ENCODE measurements at places on chromosomes 6 and 20. TPM values are rescaled to one million over a fixed set of nuclear protein-coding genes. Genes with fewer than 3 reads are reported as not detected.
A peak's percentile ranks its signal among the peaks of the same experiment; 100 is the strongest.

The TRIM40 gene
- total RNA-seq = 0.11 TPM

- no peaks in the 10 kb centered on the region for H3K27me3 ChIP-seq
- no peak overlapping the region for H3K27ac ChIP-seq
- H3K36me3 ChIP-seq = no peaks in the 10 kb centered on the region
- peak overlapping the region; percentile 98 for H3K4me3 ChIP-seq
- DNase-seq = no peak
These were observed 1.4 kb downstream of the RPRD1B start for GRCh38 chr20:38034961-38035360.

- no peak for DNase-seq
- no peaks in the 10 kb centered on the region for H3K4me1 ChIP-seq
- H3K36me3 ChIP-seq = no peaks in the 10 kb centered on the region
- H3K27ac ChIP-seq = no peak overlapping the region
These were observed 32.5 kb downstream of the TBX18 start for GRCh38 chr6:84731901-84732300.

The SRMS gene
- total RNA-seq = not detected

DNA sequence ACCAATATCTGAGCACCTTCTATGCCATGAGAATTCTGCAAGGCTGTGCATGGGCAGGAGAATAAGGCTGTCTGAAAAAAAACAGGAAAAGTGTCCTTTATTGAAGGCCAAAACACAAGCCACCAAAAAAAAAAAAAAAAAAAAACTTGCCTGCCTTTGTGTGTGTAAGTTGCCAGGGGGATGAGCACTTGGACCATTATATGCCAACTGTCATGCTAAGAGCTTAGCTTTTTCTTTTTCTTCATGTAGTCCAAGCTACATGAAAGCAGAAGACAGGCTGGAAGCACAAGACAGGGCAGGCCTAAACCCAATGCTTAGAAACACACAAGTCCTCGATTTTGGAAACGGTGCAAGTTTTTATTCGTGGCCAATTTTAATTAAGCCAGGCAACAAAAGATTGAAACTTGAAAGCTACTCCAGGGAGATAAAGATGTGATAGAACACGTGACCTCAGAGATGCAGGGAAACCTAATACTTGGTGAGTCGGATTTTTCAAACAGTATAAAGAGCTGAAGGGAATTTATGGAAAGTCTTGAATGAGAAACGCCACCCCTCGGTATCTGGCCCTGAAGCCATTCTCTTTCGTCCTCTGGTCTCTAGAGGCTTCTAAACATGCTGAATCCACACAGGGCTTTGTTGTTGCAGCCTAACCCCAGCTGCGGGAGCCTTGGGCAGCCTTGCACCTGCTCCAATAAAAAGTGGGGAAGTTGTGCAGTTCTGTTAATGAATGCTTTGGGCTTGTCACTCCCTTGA is 8.6 kb downstream of the BMP7 start:
- H3K4me3 ChIP-seq = no peak overlapping the region
- H3K36me3 ChIP-seq = no peaks in the 10 kb centered on the region

GRCh38 chr20:9838035-9838377 is 870 bp downstream of the PAK5 start:
- DNase-seq = peak; percentile 6
- peak overlapping the region; percentile 64 for H3K4me3 ChIP-seq
- no peaks in the 10 kb centered on the region for H3K27me3 ChIP-seq
- H3K36me3 ChIP-seq = no peaks in the 10 kb centered on the region
- H3K27ac ChIP-seq = no peak overlapping the region
- H3K4me1 ChIP-seq = no peaks in the 10 kb centered on the region

GRCh38 chr6:159788753-159789376 is 537 bp downstream of the TCP1 start:
- H3K36me3 ChIP-seq = no peaks in the 10 kb centered on the region
- peak; percentile 62 for DNase-seq
- peak overlapping the region; percentile 89 for H3K4me3 ChIP-seq
- H3K4me1 ChIP-seq = peaks cover 19% of the 10 kb centered on the region
- H3K27ac ChIP-seq = peak overlapping the region; percentile 98

DNA sequence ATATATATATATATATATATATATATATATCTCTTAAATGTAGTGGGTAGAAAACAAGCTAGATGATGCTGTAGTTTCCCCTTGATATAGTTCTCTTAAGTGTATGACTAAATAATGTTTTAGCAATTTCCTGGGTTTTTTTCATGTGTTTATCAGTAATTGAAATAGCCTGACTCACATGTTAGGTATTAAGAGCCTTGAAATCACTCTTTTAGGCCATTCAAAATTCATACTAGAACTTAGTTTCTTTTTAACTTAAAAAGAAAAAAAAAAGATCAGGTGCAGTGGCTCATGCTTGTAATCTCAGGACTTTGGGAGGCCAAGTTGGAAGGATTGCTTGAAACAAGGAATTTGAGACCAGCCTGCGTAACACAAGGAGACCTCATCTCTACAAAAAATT is 44.1 kb downstream of the NKX2-4 start:
- no peaks in the 10 kb centered on the region for H3K27me3 ChIP-seq
- DNase-seq = no peak
- H3K4me1 ChIP-seq = no peaks in the 10 kb centered on the region

- H3K36me3 ChIP-seq = no peaks in the 10 kb centered on the region
- no peak for DNase-seq
- no peak overlapping the region for H3K4me3 ChIP-seq
- no peak overlapping the region for H3K27ac ChIP-seq
- no peaks in the 10 kb centered on the region for H3K27me3 ChIP-seq
These were observed 29.6 kb downstream of the GCNT2 start for GRCh38 chr6:10550764-10551163.

DNA sequence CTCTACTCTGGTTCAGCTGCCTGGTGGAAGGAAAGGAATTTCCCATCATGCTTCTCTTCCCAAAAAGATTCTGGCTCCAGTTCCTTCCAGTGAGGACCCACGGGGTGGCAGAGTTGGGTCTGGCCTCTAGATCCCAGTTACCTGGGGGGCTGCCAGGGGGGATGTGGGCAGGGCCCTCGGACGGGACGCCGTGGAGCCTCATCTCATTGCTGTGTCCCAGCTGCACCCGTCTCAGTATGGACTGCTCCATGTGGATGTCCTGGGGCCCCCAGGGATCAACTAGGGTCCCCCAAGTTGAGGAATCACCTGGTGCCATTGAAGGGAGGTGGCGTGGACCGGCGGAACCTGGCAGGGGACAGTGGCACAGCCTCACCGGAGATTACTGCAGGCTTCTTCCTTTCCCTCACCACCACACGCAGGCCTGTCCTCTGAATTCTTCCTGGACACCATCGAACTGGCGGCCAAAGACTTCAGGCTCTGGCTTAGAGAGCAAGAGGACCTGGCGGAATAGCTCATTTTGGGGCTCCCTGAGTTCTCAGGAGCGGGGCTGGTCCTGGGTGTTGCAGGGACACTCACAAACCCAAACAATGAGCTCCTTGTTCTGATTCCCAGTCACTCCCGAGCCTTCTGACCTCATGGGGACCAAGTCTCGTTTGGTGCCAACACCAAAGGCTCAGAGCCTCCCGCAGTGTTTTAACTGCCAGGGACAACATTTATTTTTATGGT is 8.5 kb downstream of the ZBP1 start:
- H3K36me3 ChIP-seq = no peaks in the 10 kb centered on the region
- no peak for DNase-seq
- no peaks in the 10 kb centered on the region for H3K27me3 ChIP-seq

GRCh38 chr6:157264701-157265100 is 58.6 kb downstream of the TMEM242 start:
- no peaks in the 10 kb centered on the region for H3K27me3 ChIP-seq
- H3K4me1 ChIP-seq = no peaks in the 10 kb centered on the region
- H3K27ac ChIP-seq = no peak overlapping the region
- no peak for DNase-seq

- no peak overlapping the region for H3K4me3 ChIP-seq
- no peak overlapping the region for H3K27ac ChIP-seq
- no peak for DNase-seq
- H3K27me3 ChIP-seq = no peaks in the 10 kb centered on the region
- H3K36me3 ChIP-seq = no peaks in the 10 kb centered on the region
These were observed 74.1 kb upstream of the MAP7 start for GRCh38 chr6:136624347-136624746.

DNA sequence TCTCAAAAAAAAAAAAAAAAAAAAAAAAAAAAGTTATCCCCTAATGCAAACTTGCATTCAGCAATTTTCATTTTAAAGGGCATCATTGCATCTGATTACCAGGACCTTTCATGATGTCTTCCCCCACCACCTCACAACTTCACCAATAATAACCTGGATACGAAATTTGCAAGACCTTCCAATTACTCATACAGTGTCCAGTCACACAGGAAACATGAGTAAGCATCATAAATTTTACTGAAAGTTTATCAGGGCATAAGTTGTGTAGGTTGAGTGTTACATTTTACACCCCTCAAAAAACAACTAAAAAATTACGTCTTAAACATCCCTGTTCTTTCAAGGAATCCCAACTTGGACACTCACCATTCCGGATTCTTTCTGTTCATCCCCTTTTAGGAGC is 79.1 kb upstream of the ANKEF1 start:
- no peak for DNase-seq
- no peak overlapping the region for H3K27ac ChIP-seq

DNA sequence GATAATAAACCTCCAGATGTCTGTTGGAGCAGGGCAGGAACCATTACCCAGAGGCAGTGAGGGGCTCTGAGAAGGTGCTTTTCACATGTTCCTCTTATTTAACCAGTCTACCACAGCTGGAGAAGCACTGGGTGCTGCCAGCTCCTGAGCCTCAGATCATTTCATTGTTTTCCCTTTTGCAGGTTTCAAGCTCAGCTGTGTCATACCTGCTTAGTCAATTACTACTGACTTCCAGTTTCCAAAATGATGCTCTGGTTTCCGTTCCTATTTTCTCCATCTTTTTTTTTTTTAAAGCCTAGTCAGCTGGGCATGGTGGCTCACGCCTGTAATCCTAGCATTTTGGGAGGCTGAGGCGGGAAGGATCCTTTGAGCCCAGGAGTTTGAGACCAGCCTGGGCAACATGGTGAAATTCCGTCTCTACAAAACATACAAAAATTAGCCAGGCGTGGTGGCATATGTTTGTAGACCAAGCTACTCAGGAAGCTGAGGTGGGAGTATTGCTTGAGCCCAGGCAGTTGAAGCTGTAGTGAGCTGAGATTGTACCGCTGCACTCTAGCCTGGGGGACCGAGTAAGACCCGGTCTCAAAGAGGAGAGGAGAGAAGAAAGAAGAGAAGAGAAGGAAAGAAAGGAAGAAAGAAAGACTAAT is 6.7 kb downstream of the FLOT1 start:
- H3K4me1 ChIP-seq = peaks cover 48% of the 10 kb centered on the region
- no peak overlapping the region for H3K4me3 ChIP-seq
- H3K27me3 ChIP-seq = no peaks in the 10 kb centered on the region
- no peak for DNase-seq
- peaks cover 100% of the 10 kb centered on the region for H3K36me3 ChIP-seq

The DOP1A gene
- 22.4 TPM for total RNA-seq

DNA sequence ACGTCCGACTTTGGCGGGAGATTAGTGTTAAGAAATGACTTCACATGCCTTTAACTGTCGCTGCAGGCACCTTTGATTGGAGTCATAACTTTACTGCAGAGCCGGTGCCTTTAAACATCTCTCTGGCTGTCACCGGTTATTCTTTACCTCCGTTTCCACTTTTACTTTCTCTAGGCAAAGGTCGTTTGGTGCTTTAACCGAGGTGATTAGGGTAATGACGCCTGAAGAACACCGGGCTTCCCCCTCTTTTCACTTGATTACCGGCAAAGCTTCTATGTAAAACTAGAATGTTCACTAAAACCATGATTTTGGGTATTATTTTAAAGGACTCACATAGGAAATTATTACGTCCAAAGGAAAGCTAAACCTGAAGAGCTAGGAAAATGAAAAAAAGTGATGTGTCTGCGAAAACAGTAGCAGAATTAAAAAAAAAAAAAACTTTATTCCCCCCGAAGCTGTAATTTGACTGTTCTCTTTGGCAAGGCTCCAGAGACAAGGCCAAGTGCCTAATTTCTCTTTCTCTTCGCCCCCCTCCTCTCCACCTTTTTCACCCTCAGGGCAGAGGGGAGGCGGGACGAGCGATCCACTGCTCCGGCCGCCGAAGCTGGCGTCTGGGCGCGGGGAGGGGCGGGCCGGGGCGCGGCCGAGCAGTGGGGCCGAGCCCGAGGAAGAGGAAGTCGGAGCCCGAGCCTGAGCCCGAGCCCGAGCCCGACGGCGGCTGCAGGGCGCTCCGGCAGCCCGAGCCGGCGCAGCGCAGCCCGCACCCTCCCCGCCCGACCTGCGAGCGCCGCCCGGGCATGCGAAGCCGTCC is at the start of gene PLEKHG1:
PLEKHG1 (plus strand) TSS at position 687 of the 811 bp plus-strand sequence. CDS start 133,797 bp downstream, outside the sequence.
- H3K27me3 ChIP-seq = peaks cover 12% of the 10 kb centered on the region
- no peak within 1 kb of the TSS for H3K4me3 ChIP-seq
- DNase-seq = peak; percentile 63
- H3K4me1 ChIP-seq = peaks cover 6% of the 10 kb centered on the region

DNA sequence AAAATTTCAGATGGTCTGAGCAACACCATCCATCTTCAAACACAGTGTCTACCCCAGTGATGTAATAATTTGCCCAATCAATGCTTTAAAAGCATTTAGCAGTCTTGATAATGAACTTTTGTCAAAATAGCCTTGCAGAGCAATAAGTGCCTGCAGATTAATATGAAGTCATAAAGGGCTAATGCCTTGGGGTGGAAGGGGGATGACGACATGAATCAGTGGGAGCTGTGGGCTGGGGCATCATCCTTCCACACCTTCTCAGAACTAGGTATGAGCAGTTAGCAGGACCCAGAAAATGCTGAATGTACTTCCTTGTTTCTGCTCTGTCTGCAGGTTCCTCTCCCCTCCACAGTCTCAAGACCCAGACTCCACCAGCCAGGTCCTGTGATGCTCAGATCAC is 166.2 kb upstream of the MAFB start:
- H3K36me3 ChIP-seq = no peaks in the 10 kb centered on the region
- H3K4me1 ChIP-seq = peaks cover 1% of the 10 kb centered on the region
- H3K4me3 ChIP-seq = no peak overlapping the region
- no peak overlapping the region for H3K27ac ChIP-seq
- no peak for DNase-seq

The CAGE1 gene
- total RNA-seq = not detected

DNA sequence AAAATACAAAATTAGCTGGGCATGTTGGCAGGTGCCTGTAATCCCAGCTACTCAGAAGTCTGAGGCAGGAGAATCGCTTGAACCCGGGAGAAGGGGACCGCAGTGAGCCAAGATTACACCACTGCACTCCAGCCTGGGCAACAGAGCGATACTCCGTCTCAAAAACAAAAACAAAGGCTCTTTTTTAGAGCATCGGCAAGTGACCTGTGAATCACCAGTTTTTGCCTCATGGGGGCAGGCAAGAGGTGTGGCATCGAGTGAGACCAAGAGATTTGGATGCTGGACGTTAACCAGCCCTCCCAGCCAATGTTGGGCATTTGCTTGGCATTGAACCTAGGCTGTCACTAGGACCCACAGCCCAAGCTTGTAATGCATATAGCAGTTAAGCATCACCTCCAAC is 14.6 kb upstream of the CDK5RAP1 start:
- peak; percentile 71 for DNase-seq
- H3K36me3 ChIP-seq = peaks cover 10% of the 10 kb centered on the region
- no peak overlapping the region for H3K4me3 ChIP-seq
- H3K4me1 ChIP-seq = peaks cover 10% of the 10 kb centered on the region

The TINAG gene
- total RNA-seq = not detected

GRCh38 chr6:137033828-137034227 is 10.9 kb downstream of the IL20RA start:
- no peaks in the 10 kb centered on the region for H3K4me1 ChIP-seq
- H3K36me3 ChIP-seq = no peaks in the 10 kb centered on the region
- no peaks in the 10 kb centered on the region for H3K27me3 ChIP-seq
- H3K4me3 ChIP-seq = no peak overlapping the region

The OR2H2 gene
- total RNA-seq = not detected

GRCh38 chr6:29566856-29567255 is 7.3 kb upstream of the UBD start:
- H3K27me3 ChIP-seq = peaks cover 15% of the 10 kb centered on the region
- no peak overlapping the region for H3K4me3 ChIP-seq
- no peaks in the 10 kb centered on the region for H3K36me3 ChIP-seq
- no peak for DNase-seq
- no peaks in the 10 kb centered on the region for H3K4me1 ChIP-seq

Data from adrenal gland (tissue), 19 donors.